Fibroblast of villous mesenchyme (primary cell): ENCODE measurements at places on chromosomes 1 and 21.

DNA sequence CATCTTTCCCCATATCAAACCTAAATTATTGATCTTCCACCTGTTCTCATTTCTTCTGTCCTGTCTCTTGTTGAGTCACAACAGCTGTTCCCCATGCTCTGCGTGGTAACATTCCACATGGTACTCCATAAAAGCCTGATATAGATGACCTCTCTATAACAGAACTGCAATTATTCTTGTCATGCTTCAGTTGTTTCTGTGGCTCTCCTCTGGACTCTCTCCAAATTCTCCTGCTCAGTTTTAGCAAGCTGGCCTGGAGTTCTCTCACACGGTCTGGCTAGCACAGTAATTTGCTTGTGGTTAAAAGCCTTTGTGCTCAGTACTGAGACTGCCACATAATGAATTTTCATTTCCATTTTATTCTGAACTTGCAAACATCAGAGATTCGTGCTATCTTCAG is 10.6 kb upstream of the LRRC39 start:
- peak; percentile 66 for DNase-seq

DNA sequence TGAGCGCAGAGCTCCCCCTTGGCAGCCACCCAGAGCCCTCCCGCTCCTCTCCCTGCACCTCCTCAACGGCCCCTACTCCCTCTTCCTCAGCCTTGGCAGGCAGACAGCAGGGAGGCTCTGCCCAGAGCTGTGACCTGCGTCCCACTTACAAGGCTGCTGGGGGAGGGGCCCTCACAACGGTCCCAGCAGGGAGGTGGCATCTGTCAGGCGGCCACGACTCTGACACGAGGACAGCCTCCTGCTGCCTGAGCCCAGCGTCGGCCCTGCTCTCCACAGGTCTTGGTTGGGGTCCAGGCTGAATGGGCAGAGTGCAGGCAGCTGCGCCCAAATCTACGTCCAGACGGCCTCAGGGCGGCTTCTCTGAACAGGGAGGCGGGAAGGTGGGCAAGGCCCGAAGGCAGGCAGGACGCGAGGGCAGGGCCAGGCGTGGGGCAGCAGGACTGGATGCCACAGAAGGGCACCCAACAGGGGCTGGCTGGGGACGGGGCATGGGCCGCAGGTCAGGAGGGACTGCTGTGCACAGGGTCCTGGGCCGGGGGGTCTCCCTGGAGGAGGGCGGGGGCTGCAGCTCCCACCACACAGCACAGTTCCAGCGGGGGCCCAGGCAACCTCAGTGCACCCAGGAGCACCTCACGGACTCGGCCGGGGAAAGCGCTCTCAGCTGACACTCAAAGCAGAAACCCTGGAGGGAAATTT is 7.5 kb downstream of the SLC19A1 start:
- DNase-seq = no peak

DNA sequence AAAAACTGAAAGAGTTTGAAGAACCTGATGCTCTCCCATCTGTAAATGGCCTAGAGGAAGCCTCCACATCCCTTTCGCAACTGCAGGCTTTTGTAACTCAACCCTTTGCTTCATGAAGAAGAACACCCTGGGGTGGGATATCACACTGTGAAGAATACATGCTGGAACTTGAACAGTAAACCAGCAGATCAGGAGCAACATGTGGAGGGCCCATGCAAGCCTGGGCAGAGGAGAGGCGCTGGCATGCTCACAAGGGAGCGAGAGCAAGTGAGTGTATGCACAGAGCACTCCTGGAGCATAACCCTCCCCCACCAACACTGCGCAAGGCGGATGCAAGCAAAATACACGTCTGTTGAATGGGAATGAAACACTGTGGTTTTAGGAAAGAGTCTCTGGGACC is 24.6 kb upstream of the SPAG17 start:
- no peak for DNase-seq

DNA sequence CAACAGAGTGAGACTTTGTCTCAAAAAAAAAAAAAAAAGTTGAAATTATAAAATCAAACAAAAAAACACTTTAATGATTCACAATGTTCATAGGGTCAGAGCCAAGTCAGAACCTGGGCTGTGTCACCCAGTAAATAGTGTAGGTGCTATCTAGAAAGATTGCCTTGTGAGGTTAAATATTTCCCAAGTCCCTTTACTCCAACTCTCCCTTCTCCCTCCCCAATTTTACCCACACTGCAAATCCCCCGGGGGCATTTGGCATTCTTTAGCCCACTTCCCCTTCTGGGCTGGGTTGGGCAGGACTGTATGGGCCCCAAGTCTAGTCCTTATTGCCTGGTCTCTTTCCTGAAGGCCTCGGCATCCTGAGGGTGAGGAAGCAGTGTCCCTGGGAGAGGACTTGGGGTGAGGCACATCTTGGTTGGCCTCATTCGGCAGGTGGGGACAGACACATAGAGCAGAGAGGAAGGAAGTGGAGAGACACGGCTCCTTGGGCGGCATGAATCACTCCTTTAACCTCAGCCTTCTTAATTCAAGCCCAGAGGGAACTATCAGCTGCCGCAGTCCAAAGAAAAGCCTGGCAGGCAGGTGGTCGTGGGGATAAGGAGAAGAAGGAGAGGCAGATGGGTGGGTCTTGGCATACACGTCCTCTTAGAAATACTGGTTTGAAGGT is 8.2 kb downstream of the ADORA1 start:
- no peak for DNase-seq

DNA sequence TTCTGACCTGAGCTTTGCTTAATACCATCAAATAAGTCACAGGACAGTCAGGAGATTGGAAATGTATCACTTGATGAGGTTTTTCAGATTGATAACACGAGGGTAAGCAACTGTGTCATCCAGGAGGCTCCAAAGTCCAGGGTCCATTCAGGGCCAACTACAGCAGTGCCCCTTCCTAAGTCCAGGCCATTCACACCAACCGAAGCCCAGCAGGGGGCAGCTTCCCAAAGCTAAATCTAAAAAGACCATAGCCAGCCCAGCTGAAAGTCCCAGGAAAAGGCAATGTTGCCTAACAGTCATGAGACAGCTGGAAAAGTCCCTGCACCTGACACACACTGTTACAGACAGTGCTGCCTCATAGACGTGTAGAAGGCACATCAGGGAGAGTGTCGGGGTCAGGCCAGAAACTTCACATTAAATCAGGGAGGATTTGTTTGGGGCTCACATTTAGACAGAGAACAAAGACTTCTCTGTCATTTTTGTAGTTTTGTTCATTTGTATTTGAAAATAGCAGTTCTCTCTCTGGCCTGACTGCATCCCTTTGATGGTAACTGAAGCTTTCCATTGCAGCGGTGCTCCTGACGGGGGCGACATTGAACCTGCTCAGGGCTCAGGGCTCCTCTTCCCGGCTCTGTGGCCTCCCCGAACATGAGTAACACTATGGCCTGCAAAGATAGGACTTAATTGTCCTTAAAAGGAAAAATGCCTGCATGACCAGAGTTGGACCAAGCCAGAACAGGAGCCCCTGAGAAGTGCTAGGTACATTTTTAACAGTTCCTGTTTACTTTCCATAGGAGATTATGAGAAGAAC is 200.4 kb downstream of the NRIP1 start:
- DNase-seq = peak; percentile 89

- peak; percentile 67 for DNase-seq
Measured at GRCh38 chr1:59699227-59699847, 115.4 kb upstream of the HOOK1 start.

GRCh38 chr1:14205066-14205465 is 393.4 kb upstream of the KAZN start:
- no peak for DNase-seq

- DNase-seq = no peak
Measured at GRCh38 chr21:22670148-22670547, 1671.9 kb downstream of the NCAM2 start.

- DNase-seq = peak; percentile 43
Measured at GRCh38 chr1:23664837-23665795, 26.5 kb upstream of the RPL11 start.

DNA sequence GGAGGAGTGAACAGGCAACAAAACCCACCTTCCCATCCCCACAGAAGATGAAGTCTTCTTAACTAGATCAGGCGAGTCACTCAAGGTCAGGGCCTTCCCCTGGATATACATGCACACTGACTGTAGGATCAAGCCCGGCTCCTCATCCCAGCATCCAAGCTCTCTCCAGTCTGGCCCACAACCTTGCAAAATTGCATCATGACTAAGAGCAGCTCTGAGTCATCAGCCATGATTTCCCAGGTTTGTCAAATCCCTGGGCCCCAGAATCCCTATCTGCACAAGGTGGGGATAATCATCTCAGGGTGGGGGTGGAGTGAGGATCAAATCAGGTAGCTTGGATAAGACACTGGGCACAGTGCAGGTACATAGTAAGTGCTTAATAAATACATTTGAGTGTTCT is 199.3 kb upstream of the GRIK3 start:
- DNase-seq = no peak

- DNase-seq = no peak
Measured at GRCh38 chr1:237235091-237235490, 193.1 kb downstream of the RYR2 start.

- DNase-seq = no peak
Measured at GRCh38 chr1:57086154-57086553, 120.3 kb upstream of the C8B start.

DNA sequence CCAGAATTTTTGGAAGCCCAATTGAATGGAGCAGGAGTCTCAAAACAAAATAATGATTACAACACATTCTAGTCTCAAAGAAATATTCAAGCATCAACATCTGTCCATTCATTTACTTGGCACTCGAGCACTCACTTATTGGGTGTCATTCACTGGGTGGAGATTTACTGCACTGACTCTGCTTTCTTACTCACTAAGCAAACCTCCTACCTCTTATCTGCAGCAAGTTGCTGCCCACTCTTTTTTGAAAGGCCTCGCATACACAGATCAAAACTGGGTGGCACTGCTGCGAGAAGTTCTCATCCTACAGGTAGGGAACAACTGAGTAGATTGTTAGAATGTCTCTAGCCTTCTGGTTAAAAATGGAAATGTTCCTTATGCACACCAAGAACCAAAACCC is 18.0 kb downstream of the RHBDL2 start:
- no peak for DNase-seq

DNA sequence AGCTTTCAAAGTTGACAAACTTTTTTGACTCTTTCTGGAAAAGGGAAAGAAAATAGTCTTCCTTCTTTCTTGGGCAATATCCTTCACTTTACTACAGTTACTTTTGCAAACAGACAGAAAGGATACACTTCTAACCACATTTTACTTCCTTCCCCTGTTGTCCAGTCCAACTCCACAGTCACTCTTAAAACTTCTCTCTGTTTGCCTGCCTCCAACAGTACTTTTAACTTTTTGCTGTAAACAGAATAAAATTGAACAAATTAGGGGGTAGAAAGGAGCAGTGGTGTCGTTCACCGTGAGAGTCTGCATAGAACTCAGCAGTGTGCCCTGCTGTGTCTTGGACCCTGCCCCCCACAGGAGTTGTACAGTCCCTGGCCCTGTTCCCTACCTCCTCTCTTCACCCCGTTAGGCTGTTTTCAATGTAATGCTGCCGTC is 160.8 kb upstream of the SGIP1 start:
- no peak for DNase-seq
